ENCODE measurements at places on chromosomes 2 and 18.

- DNase-seq: no peak
Observed at GRCh38 chr2:126790987-126791780, 107.5 kb upstream of the TEX51 start.

DNA sequence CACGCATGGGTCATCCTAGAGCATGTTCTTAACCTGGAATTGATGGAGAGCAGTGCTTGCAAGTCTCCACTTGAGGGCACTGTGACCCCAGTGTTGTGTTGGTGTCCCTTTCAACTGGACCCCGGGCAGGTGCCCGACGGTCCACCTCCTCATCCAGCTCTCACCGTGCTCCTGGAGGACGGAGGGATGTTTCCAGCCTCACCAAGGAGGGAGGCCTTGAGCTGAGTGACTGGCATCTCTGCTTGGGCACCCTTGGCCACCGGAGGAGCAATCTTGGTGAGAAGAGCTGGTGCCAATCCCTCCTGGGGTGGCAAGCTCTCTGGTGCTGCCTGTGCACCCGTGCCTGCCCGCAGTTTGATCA is 45.4 kb upstream of the ASB18 start:
- peak; percentile 13 for DNase-seq

DNA sequence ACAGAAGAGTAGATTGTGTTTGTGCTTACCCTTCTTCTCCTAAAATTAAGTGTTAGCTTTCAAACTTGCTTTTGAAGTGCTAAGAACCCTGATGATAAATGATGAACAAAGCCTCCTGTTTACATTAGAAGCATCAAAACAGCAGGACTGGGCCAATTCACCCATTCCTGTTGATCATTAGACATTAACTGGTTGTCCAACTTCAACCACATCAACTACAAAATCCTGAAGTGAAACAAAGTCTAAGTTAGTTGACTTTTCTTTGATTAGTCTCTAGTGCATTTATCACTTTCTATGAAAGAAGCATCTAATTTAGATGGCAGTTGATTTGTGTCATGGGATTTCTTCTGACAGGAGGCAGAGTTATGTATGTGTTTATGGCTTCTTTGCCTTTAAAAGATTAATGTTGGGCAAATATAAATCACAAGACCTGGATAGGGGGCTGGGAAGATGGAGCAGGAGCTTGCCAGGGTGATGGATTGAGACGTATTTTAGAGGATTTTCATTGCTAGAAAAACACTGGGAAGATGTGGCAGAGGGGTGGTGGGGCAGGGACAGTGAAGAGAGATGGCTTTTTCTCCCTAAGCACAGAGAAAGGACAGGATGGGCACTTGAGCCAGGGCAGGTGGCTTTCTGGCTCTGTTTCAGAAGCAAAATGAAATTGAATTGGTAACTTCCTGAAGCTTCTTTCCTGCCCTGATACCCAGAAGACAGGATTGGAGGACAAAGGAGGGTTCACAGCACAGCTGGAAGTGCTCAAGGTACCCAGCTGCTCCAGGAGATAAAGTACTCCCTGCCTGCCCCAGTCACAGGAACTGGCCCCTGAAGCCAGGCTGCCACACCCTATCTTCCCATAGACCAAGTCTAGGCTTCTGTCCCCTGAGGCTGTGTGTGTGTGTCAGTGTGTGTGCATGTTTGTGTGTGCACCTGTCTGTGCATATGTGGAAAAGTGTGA is 20.5 kb downstream of the GYPC start:
- DNase-seq: no peak

GRCh38 chr2:15797231-15797938 is 143.0 kb upstream of the MYCN start:
- DNase-seq: no peak

GRCh38 chr2:170243118-170243837 is 65.3 kb downstream of the MYO3B start:
- DNase-seq: no peak

GRCh38 chr2:68879296-68879695 is 8.1 kb upstream of the BMP10 start:
- no peak for DNase-seq

DNA sequence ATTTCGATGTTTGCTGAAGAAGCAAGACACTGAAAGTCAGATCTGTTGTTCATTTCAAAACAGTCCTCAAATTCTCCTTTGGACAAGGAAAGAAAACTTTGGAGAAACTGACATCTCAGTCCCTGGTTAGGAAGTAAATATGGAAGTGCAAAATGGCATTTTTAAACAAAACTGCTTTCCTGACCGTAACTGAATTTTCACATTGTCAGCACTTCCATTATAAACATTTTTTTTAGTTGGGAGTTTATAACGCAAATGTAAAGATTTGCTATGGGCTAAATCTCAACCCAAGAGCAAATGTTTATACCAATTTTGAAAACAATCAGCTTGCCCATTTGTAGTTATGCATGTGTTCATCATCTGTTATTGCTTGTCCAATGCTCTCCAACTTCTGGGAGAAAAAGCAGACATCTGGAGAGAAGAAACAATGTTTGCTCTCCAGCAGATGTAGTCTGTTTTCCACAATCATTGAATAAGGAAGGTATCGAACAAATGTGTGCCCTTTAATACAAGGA is 520.1 kb downstream of the ARHGAP15 start:
- DNase-seq: no peak

All from midbrain (tissue), 1 donor.